ENCODE measurements at places on chromosomes 2 and 18. TPM values are rescaled to one million over a fixed set of nuclear protein-coding genes. Genes with fewer than 3 reads are reported as not detected.

Gene DYTN
- polyA plus RNA-seq, result not detected

Gene OXER1
- polyA plus RNA-seq, result 9.8 TPM

Gene MAL
- polyA plus RNA-seq, result 0.78 TPM

Gene STAMBP
- 48.0 TPM for polyA plus RNA-seq

Gene ATP6V1C2
- polyA plus RNA-seq, result 2.9 TPM

Gene UCN
- polyA plus RNA-seq, result 1.3 TPM

Gene DNER
- polyA plus RNA-seq, result 1.4 TPM

Gene BUB1
- polyA plus RNA-seq, result 46.1 TPM

Gene PRKAG3
- polyA plus RNA-seq, result 0.18 TPM

Gene GREB1
- 10.0 TPM for polyA plus RNA-seq

Gene DNPEP
- 89.7 TPM for polyA plus RNA-seq

Gene HAAO
- 25.2 TPM for polyA plus RNA-seq

Gene GALNT3
- polyA plus RNA-seq, result 33.4 TPM

Gene RIF1
- polyA plus RNA-seq, result 43.7 TPM

Gene TRAK2
- polyA plus RNA-seq, result 57.7 TPM

Gene TACR1
- polyA plus RNA-seq, result 2.2 TPM

Gene PROKR1
- 0.05 TPM for polyA plus RNA-seq

Gene GALNT14
- polyA plus RNA-seq, result 5.4 TPM

Gene TAF4B
- 3.0 TPM for polyA plus RNA-seq

Gene RGPD3
- 0.61 TPM for polyA plus RNA-seq

Gene R3HDM1
- 39.1 TPM for polyA plus RNA-seq

Gene LYG2
- 0.80 TPM for polyA plus RNA-seq

Gene AFF3
- 19.0 TPM for polyA plus RNA-seq
